Calu3 (cell line): ENCODE measurements at places on chromosomes 6 and 20.

DNA sequence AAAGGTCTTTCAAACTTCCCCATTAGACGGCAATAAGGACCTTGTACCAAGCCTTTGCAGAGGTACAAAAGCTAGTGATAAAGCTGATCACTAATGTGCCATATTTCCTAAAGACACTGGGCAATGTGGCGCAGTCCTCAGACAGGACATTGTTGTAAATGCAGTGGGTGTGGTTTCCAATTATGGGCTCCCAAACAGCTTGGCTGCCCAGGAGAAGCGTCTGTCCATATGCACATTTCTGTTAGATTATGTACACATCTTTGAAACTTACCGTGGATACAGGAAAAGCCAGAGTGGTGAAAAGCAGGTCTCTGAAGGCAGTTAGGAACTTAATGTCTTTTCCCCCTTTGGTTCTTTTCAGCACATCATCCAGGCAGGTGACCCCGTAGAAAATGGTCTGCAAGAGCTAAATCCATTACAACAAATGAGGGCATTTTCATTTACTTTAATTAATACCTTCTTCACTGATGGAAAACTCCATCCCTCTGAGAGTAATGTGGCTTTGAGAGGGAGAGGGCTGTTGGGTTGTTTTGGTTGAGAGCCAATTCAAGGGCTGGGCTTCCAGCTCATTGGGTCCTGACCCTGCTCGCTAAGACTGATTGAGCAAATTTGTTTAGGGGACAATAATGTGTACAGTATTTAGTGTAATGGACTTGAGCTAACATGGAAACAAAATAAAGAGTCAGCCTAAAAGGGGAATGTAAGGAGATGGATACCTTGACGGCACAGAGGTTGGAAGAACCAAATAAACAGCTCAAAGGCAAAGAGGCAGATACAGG lies 10.4 kb downstream of the ADTRP start:
- DNase-seq = no peak

- no peak for DNase-seq
These were observed 12.7 kb downstream of the IGF2R start for GRCh38 chr6:159981403-159982245.

- DNase-seq = no peak
These were observed 518.9 kb downstream of the BCKDHB start for GRCh38 chr6:80625405-80625804.

- DNase-seq = no peak
These were observed 132.6 kb downstream of the KIF16B start for GRCh38 chr20:16440686-16441085.

- no peak for DNase-seq
These were observed 199.8 kb downstream of the SLC24A3 start for GRCh38 chr20:19412254-19412653.

DNA sequence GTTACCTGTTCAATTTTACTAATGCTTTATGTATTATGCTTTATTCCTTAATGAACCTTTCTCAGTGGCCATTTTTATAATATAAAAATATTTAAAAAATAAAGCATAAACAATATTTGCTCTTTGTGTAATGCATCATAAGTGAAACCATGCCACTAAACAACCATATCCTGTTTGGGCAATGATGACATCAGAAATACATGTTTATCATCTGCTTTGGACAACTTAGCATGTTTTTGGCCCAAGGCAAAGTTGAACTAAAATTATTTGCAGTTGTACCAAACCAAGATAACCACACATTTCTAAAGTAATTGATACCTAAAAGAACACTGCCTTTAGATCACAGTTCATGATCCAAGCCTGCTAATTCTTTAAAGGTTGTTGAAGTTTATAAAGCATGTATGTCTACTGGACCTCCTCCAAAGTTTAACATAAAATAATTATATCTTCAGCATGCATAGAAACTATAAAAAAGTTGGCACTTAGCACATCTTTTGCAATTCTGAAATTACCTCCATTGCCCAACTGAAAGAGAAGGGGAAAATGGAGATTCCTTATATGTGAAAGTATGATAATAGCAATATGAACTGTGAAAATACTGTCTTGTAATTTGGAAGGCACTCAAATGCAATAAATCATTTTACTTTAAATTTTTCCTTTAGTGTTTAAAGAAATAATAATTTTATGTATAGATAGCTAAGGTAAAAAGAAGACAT lies 325.6 kb upstream of the RUNX2 start:
- DNase-seq = no peak

- DNase-seq = no peak
These were observed 118.6 kb downstream of the LAMP5 start for GRCh38 chr20:9632991-9633390.

DNA sequence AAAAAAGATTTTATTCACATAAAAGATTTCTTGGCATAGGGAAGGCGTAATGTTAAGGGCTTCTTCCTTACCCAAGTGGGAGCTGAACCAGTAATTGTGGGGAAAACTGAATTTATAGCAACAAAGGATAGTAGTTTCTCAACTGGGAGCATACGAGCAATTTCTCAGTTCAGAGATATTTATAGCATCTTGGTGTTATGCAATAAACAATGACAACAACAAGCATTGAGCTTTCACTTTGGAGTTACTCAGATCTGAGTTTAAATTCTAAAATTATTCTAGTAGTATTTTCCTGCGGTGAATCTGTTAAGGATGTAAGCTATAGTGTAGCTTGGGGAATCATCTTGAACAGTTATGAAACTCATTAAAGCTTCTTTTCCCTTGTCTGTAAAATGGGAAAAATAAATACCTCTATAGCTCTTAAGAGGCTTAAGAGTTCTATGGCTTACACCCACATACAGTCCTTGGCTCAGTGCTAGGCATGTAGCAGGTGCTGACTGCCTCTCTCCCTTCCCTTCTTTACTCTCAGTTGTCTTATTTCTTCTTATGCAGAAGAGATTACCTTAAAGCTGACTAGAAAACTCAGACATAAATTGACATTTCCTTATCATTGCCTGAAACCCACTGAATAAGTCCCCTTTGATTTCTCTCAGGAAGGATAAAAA lies 58.8 kb downstream of the SAMD5 start:
- DNase-seq = no peak

DNA sequence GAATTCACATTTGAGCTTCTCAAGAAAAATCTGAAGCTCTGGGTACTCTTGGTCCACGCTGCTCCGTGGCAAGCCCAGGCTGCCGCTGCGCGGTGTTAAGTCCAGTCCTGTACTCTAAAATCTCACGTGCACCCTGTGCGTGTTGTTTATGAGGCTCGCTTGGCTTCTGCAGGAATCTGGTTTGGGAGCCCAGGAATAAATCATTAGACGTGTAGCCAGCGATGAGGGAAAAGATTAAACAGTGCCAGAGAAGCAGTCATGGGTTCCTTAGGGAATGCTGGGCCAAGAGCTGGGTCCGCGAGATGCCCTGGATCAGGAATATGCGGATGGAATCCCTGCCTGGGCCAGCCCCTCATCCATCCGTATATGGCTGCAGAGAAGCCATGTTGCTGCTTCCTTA lies 87.3 kb downstream of the KCNB1 start:
- no peak for DNase-seq

DNA sequence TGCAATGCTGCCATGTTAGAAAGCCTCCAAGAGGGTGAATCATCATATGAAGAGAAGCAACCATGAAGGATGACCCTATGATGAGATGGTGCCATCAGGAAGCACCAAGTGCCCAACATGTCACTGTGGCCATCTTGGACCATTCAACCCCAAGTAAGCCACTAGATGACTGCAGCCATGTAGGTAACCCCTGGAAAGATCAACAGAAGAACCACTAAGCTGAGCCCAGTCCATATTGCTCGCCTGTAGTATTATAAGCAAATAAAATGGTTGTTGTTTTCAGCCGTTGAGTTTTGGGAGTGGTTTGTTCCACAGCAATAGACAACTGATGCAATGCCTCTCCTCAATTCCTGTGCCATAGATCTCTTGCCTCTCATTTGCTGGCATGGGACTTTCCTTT lies 140.9 kb downstream of the SCML4 start:
- no peak for DNase-seq

DNA sequence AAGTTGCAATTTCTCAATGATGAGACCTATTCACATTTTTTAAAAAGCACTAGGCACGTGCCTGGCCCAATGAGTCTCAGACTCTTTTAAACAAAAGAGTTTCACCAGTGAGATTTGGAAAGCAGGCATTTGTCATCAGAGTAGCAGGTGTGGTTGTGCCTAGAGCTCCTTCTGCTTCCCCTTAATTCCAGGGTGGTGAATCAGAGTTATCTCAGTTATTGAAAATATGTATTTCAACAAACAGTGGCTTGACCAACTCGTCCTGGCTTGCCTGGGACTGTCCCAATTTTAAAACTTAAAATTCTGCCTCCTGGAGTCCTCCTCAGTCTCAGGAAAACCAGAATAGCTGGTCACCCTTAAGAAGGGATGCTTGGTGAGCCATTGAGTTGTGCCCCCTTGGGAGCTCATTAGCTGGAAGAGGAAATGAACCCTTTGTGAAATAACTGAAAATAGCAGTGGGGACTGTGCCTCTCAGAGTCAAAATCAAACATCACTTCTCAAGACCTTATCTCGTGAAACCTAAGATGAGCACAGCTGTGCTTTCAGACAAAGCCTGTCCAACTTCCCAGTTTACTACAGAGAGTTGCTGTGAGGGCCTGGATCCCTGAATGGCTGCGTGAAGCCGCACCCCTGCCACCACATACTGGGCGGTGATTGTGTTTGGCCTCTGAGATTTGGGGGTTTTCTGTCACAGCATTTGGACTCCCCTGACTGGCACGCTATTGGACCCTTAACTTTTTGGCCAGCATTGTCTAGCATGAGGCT lies 116.3 kb downstream of the ANKRD60 start:
- peak; percentile 66 for DNase-seq

DNA sequence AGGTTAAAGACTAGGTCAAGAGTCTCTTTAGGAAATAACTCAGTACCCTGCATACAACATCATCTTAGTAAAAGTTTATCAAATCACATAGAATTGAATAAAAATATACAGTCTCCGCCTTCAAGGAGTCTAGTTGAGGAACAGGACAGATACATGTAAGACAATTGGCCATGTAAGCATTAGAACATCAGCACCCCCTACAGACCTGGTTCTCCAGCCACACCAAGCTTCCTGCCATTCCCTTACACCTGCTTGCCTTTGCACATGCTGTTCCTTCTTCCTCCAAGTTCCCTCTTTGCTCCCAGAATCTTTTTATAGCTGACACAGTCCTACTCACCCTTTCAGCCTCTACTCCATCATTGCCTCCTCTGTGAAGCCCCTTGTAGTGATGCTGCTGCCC lies 187.8 kb upstream of the LRFN2 start:
- no peak for DNase-seq

GRCh38 chr6:56318851-56319250 lies 71.5 kb upstream of the COL21A1 start:
- DNase-seq = no peak

GRCh38 chr6:97450087-97450486 lies 167.1 kb upstream of the MMS22L start:
- DNase-seq = no peak

- no peak for DNase-seq
These were observed 251.0 kb downstream of the SYNE1 start for GRCh38 chr6:152386131-152386530.

GRCh38 chr20:10481676-10482075 lies 46.6 kb downstream of the SLX4IP start:
- DNase-seq = no peak

DNA sequence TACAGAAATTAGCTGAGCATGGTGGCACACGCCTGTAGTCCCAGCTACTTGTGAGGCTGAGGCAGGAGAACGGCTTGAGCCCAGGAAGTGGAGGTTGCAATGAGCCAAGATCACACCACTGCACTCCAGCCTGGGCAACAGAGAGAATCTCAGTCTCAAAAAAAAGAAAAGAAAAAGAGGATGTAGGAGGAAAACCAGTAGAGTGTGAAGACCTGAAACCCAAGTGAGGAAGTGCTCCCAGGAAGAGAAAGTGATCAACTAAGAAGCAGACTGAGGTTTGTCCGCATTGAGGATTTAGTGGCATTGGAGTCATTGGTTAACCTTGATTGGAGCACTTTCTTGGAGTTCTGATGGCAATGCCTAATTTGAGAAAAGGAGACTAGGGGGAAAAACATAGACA lies 20.6 kb upstream of the TASP1 start:
- DNase-seq = no peak

GRCh38 chr6:27161946-27162603 lies 85.4 kb upstream of the PRSS16 start:
- peak; percentile 68 for DNase-seq

DNA sequence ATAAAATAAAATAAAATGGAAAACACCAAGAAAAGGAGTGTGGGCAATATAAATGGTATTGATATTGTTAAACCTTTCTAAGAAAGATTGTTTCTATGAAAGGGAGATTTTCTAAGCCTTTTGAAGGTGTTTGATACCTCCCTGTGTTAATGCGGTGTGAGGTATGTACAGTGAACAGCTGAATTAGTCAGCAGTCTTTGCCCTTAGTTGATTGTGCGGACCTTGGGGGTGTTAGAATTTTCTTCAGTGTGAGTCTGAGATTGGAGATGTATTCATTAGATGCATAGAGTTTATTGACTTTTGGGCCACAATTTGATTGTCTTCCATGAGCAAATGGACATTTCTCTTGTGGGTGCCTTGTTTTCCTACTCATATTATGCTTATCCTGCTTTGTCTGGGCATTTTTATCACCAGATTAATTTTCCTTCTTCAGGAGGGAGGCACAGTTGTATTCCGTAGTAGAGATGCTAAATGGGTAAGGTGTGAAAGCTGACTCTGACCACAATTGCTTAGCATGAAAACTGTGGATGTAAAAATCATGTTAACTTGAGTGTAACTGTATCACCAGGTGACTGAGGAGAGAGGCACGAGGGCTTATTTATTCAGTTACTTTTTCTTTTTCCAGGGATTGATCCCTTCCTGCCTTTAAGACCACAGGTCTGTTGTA lies 42.2 kb downstream of the CDYL start:
- DNase-seq = no peak

DNA sequence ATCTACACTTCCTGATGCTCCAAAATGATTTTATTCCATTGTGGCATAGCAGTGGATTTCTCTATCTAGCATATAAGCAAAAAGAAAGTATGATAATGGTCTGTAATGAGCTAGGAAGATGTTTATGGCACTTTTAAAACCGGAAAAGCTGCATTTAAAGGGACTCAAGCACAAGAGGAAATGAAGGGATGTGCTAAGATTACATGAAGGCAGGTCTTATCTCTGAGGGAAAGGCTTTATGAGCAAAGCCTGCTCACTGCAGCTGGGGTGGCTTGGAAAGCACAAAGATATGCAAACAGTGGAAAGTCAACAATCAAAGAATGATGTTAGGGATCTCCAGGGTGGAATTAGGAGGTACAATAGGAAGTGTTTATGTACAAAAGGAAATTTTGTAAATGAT lies 138.2 kb downstream of the TENT5A start:
- DNase-seq = no peak

GRCh38 chr6:106145741-106146227 lies 59.6 kb downstream of the PRDM1 start:
- DNase-seq = no peak

DNA sequence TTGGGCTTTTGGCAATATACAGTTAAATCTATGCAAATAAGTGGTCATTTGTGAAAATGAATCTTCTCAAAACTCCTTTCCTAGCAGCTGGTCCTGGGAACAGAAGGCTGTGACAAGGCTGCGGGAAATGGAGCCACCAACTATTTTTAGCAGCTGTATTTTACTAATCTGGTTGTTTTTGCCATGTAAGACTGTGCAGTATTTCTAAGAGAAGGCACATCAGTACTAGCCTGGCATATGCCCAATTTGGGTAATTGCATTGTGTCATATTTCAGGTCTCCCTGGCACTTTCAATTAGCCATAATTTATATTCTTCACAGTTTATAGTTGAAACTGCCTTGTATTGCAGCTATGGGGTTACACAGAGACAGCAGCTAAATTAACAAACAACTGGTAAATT lies 109.6 kb downstream of the MANEA start:
- no peak for DNase-seq
